ENCODE measurements at places on chromosomes 2 and 18.

- no peak for DNase-seq
These were observed 443.3 kb downstream of the SOCS6 start for GRCh38 chr18:70732188-70732587.

GRCh38 chr2:31216734-31217133, 581 bp downstream of the CAPN14 start:
- no peak for DNase-seq

DNA sequence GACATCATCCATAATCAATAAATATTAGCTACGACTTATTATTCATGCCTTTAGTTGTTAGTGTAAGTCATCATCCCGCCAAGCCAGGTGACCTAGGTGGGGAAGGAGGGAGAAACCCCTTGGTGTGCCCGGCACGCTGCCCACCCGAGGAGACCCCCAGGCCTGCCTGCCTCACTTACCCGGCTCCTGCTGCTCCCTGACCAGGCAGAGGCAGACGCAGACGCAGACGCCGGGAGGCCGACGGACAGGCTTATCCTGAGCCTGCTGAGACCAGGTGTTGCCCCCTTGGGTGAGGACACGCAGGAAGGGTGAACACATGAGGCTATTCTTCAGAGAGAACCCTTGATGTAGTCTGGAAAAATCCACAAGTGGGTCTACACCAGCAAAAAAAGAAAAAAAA, 401.8 kb downstream of the GALR1 start:
- no peak for DNase-seq

DNA sequence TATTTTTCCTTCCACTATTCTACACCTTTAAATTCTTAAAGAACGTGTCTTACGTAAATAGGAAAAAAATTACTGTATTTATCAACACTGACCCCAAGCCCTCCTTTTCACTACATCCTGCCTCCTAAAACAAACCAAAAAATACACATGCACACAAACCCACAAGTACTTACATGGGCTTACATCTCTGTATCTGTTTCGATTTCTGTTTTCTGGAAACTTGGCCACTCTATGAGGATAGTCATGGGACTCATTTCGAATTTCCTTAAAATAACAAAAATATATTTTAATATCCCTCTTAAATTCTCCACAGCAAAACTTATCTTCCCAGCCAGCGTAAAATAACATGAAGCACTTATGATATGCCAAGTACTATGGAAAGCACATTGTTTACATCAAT, 25.0 kb downstream of the PTPN2 start:
- no peak for DNase-seq

DNA sequence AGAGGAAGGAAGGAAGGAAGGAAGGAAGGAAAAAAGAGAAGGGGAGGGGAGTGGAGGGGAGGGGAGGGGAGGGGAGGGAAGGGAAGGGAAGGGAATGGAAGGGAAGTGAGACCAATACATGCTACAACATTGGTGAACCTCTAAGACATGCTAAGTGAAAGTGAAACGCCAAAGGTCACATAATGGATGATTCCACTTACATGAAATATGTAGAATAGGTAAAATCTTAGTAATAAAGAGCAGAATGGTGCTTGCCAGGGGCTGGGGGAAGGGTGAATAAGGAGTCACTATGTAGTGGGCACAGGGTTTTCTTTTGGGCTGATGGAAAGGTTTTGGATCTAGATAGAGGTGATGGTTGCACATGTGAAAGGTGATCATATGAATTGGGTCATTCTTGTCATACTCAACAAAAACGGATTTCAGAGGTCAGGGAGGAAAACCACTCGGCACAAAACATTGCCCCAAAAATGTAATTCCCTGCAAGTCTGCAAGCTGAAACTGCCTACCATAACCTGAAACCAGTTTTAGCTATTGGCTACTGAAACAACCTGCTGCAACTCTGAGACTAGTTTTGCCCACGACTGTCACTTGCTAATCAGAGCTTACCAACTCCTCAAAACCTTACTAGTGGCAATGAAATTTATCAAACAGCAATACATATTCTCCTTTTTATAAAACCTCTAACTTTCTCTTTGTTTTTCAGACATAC, 59.2 kb downstream of the CCDC141 start:
- DNase-seq: no peak

- no peak for DNase-seq
These were observed 111.7 kb upstream of the SETBP1 start for GRCh38 chr18:44568986-44569385.

DNA sequence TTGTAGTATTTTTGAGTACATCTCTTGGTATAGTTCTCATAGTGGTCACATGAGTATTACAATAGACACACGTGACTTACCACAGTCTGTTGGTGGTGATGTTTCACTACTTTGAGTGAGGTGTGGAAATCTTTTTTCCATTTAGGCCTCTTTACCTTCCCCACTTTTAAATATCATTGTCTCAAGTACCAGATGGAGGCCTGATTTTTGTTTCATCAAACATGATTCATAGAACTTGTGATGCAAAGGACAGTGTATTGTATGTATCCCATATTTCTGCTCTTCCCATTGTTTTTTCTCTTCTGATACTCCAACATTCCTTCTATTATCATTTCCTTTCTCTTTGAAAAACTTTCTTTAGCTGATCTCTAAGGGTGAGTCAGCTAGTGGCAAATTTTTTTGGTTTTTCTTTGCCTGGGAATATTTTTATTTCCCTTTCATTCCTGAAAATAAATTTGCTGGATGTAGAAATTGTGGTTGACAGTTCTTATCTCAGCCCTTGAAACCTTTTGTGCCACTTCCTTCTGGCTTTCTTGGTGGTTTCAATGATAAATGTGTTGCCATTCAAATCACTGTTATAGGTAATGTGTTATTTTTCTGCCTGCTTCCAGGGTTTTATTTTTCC, 32.8 kb downstream of the RFX8 start:
- no peak for DNase-seq

DNA sequence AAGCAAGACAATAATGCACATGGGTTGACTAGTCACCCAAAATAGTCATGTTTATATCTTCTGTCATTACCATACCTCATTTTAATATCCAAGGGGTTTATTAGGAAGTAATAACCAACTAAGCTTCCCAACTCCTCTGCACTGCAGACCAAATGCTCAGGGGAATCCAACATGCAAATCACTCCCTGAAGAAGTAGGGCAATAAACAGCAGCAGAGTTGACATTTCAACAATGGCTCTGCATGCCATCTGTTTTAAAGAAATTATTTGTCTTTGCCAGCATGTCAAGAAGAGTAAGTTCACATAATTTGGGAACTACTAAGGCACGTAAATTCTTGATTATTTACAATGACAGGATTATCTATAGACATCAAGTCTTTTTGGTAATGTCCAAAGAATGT, 84.4 kb upstream of the LYPD1 start:
- DNase-seq: no peak

GRCh38 chr2:121955872-121956271, 200.4 kb downstream of the TSN start:
- DNase-seq: no peak

- DNase-seq: no peak
These were observed 36.4 kb downstream of the STK39 start for GRCh38 chr2:168210895-168211570.

GRCh38 chr2:84904717-84905174, 710 bp upstream of the TMSB10 start:
- peak; percentile 41 for DNase-seq

GRCh38 chr2:98484652-98485452, 40.2 kb downstream of the INPP4A start:
- no peak for DNase-seq

GRCh38 chr2:229407170-229407569, 136.1 kb upstream of the PID1 start:
- DNase-seq: no peak

GRCh38 chr2:12964904-12965539, 248.3 kb downstream of the TRIB2 start:
- DNase-seq: no peak

DNA sequence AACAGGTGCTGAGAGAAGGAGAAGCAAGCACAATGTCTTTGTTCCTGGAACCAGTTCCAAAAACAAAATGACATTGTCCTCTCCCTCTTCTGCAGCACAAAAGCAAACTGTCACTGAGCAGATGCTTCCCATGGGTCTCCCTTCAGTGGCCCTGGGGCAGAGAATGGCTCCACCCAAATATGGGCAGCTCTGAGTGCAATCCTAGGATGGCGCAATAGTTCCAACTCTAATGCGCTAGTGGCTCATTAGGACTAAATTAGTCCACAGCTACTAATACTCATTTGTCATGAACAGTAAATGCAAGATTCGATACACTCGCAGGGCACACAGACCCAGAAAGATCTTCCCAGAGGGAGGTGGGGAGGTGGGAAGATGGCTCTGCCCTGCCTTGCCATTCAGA, 205.2 kb upstream of the CHAC2 start:
- no peak for DNase-seq

DNA sequence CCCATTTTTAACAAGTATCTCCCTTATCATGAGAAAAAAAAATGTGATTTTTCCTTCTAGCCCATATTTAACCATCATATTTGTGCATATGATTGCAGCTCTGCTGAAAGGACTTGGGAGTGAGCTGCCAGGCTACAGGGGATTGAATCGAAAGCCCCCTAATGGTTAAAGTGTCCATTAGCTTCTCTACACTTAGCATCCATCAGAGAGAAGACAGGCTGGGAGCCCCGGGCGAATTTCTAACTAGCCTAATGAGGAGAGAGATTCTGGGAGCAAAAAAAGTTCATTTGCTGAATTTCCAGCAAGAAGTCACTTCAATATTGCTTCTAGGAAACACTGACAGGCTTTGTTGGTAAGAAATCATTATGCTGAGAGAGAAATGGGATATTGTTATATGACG, 848.8 kb downstream of the TDRD15 start:
- DNase-seq: no peak

DNA sequence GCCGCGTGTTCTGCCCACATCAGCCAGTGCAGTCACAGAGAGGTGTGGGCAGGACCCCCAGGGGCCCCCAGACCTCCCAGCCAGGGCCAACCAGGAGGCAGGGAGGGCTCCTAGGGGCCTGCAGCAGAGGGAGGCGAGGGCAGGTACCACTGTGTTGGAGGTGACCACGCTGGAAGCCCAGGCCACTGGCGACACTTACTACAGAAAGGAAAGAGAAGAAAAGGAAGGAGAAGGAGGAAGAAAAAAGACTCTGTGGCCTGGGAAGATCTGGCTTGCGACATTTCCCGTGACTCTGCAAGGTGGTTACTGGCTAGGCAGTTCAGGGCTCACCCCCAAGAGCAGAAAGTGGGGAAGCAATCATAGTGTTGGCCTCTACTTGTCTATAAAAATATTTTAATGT, 98.1 kb upstream of the BCL2L11 start:
- DNase-seq: no peak

GRCh38 chr18:34339155-34339554, 114.4 kb upstream of the NOL4 start:
- DNase-seq: no peak

- DNase-seq: no peak
These were observed 40.2 kb downstream of the TMEM182 start for GRCh38 chr2:102801858-102802699.

- DNase-seq: no peak
These were observed 115.5 kb upstream of the TMEM18 start for GRCh38 chr2:792687-793086.

DNA sequence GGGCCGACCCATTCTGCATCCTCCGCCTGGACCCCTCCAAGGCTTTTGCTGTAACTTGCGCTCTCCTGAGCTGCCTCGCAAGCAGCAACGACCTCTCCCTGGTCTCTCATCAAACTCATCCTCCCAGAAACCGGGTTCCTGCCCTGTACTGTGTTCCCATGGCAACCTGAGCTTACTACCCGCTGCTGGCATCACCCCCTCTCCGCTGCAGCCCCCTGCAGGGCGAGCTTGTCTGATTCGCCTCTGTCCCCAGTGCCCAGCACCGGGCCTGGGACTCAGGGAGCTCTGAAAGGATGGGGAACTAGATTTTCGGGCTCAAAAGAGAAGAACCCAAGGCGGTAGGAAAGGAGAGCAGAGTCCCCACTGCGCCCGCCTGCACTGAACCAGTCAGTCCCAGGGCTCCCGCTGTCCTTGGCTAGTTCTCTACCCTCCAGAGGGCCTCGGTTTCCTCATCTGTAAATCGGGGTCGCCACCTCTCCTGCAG, 463 bp downstream of the HS1BP3 start:
- no peak for DNase-seq

- DNase-seq: no peak
These were observed 244.2 kb upstream of the ACVR2A start for GRCh38 chr2:147600646-147601045.

DNA sequence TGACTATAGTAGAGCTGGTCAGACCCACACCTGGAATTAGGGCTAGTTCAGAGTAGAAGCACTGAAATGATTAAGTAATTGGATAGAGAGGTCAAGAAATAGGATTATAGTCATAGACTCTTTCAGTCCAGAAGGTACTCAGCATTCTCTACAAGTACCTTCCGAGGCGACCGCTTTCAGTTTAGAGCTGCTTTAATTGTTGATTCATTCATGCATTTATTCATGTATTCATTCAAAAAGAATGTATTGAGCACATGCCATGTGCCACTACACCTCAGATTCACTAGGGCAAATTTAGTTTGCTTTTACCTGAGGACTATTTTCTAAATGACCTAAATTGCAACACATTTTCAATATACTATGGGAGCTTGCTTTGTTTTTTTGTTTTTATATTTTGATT, 48.7 kb downstream of the CRIM1 start:
- DNase-seq: no peak

- no peak for DNase-seq
These were observed 99.4 kb upstream of the RASGRP3 start for GRCh38 chr2:33377048-33377447.

DNA sequence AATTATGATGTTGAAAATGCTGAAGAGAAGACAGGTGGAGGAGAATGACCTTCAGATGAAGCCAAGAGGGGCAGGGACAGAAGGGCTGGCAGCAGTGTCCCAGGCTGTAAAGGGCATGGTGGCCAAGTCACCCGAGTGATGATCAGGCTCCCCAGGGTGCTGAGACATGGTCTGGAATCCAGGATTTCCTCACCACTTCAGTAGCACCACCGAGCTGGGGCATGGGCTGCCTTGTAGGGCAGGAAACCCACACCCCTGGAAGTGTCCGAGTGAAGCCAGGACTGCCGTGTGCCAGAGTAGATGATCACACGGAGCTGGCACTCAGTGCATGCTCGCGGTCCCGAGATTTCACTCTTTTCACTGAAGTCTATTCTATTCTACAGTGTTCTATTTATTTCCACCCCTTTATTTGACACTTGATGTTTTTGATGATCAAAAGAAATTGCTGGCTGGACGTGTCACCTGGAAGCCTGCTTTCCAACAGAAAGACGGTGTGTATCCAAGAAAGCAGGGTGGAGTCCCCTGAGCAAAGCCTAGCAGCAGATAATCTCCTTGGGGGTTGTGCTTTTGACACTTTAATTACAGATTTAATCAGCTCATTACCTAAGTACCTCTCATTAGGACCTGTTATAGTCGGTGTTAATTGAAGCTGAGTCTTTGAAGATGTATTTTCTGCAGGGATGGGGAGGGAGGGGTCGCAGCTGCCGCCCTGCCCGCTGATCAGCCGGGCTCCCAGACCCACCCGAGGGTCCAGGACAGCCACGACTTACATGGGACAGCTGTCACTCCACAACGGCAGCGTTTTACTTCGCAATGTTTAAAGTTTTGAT, 92.3 kb downstream of the SEPTIN10 start:
- no peak for DNase-seq
